Stimulated activated CD8-positive, alpha-beta memory T cell treated with anti-CD3 and anti-CD28 coated beads, Interleukin-7, amount 100 ng/mL, for 1 hour (primary cell): ENCODE measurements at places on chromosomes 7 and 10.

GRCh38 chr10:70481831-70482530 lies 3.4 kb downstream of the PALD1 start:
- no peak for DNase-seq

- DNase-seq: no peak
Observed at GRCh38 chr7:133165001-133165400, 83.1 kb upstream of the CHCHD3 start.

DNA sequence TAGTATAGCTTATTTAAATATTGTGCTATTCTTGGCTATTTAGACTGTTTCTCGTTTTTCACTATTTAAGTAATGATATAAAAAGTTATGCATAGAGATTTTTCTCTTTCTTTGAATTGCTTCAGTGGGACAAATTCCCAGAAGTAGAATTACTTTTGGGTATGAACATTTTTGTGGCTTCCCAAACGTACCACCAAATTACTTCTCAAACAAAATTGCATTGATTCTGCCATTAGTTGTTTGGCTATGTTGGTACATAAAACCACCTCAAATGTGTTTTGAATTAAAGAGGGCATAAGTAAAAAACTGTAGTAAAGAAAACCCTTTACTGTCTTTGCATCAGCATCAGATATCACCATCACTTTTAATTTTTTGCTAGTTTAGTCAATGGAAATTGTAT lies 31.0 kb downstream of the AKR1B1 start:
- DNase-seq: no peak

GRCh38 chr10:28623483-28623882 lies 53.8 kb upstream of the BAMBI start:
- DNase-seq: no peak

DNA sequence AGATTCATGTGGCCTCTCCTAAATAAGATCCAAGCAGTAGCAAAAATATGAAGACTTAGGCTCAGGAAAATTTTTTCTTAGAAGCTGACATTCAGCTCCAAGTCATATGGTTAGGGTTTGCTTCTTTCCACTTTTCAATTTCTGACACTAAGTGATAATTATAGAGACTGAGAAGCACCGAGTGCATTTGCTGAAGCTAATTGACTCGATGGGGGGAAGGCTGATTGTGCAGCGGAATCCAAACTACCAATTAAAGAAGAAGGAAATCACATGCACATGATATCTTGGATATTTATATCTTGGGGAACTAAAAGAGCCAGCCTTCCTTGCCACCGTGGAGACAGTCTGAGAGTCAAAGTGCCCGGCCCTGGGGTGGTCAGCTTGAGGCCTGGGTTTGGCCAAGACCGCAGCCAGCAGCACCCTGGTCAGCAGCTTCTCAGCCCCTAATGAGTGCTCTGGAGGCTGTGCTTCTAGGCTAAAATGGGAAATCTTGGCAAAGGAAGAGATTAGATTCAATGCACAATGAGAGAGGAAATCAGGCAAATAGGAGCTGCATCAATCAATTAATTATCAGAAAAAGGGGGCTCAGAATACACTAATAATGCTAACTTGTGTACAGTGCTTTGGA lies 589.3 kb downstream of the NRG3 start:
- no peak for DNase-seq

DNA sequence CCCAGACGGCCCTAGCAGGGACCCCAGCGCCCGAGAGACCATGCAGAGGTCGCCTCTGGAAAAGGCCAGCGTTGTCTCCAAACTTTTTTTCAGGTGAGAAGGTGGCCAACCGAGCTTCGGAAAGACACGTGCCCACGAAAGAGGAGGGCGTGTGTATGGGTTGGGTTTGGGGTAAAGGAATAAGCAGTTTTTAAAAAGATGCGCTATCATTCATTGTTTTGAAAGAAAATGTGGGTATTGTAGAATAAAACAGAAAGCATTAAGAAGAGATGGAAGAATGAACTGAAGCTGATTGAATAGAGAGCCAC lies 184 bp downstream of the CFTR start:
- DNase-seq: no peak

DNA sequence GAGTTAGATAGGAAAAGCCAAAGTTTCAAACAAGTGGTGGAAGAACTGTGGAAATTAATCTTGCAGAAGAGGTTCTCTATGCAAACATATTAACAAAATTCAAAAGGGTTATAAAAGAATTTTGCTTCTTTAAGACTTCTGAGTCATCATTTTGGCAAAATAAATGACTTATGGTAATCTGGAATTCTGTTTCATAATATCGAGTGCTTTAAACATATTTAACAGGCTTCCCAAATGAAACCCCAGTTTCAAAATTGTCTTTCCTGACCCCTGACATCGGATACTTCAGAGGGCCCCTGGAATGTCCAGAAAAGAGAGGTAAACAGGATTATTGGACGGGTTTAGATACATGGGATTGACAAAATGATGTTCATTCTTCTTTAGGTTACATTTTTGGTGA lies 444.6 kb downstream of the HTR7 start:
- no peak for DNase-seq

- no peak for DNase-seq
Observed at GRCh38 chr7:15682751-15683245, 3.7 kb downstream of the MEOX2 start.

GRCh38 chr7:64666663-64667050 lies 724 bp downstream of the ZNF107 start:
- no peak for DNase-seq

GRCh38 chr7:138247568-138248333 lies 171.5 kb downstream of the AKR1D1 start:
- DNase-seq: no peak

GRCh38 chr10:64977915-64978314 lies 1456.7 kb downstream of the REEP3 start:
- DNase-seq: no peak

DNA sequence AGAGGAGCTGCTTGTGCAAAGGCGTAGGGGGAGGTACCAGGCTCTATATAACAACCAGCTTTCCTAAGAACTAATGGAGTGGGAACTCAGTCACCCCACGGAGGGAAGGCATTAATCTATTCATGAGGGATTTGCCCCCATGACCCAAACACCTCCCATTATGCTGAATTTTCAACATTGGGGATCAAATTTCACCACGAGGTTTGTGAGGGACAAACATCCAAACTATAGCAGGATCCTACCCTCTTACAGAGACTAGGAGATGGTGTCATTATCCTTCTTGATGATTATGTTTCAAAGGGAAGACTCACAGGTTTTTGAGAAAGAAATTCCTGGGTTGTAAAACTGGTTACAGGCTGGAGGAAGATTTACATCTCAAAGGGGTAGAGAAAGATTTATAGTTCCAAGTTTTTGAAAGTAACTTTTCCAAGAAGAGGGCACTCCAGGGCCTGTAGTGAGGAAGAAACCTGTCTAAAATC lies 295.0 kb upstream of the DKK1 start:
- DNase-seq: no peak

DNA sequence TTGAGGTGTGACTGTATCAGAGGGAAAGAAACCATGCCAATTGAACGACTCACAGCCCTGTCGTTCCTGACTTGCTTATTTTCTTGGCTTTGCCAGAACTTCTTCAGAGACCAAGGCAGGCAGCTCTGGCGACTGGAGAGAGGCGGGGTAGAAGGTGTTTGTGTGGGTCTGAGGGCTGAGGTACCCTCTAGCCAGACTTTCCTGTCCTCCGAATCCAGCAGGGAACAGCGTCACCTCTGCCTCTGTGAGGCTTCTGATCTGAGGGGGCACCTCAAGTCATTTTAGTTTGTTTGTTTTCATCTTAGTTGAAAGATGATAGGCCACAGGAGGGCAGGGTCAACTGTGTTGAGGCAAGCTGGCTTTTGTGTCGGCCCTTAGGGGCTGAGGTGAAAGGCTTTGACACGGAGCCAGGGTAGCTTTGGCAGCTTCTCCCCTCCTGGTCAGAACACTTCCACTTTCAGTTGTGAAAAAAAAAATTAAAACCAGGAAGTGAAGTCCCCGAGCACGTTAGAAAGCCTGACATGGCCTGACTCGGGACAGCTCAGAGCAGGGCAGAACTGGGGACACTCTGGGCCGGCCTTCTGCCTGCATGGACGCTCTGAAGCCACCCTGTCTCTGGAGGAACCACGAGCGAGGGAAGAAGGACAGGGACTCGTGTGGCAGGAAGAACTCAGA lies 1.9 kb downstream of the ACSL5 start:
- DNase-seq: peak; percentile 21

- no peak for DNase-seq
Observed at GRCh38 chr10:97667463-97667862, 19.6 kb downstream of the AVPI1 start.

- DNase-seq: no peak
Observed at GRCh38 chr7:122628651-122629411, 70.1 kb downstream of the RNF133 start.

DNA sequence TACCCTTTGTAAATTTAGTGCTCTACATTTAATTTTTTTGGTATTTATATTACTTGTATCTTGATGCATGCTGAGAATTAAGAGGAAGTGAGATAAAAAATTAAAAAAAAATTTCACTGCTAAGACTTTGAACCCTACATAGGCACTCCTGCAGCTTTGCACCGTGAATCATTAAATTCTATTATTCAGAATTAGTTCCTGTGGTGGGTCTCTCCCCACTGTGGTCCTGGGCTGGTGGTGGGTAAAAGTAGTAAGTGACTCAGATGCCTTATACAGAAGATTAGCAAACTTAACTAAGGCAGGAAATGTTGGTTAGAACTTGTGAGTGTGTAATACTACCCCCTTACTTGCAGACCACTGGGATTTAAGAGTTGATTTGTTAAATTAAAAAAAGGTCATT lies 72.6 kb downstream of the AP3M1 start:
- peak; percentile 6 for DNase-seq

DNA sequence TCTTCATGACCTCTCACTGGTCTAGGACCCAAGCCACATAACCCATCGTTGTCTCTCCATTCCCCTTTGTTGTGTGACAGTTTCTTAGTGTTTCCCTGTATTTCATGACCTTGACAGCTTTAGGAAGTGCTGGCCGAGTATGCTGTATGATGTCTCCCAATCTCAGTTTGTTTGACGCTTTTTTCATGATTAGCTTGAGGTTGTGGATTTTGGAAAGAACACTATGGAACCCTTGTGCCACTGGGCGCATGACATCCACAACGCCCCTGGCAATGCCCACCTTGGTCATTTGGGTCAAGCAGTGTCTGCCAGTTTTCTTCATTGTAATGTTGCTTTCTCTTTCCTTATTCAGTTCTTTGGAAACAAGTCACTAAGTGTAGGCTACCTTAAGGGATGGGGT lies 52.3 kb downstream of the RBM33 start:
- no peak for DNase-seq

DNA sequence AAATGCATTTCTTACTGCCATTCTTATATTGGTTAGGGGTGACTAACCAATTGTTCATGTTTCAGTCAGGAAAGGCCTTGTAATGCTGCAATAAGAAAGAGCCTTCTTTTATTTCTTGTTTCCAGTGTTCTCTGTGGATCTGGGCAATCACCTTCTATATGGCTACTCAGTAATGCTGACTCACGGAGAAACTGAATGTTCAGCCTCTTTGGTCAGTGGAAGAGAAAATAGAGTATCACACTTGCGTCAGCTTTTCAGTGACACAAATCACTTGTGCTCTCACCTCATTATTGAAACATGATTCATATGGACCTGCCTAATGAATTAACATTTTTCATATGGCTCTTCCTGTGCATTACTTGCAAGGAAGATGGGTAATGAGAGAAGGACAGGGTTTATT lies 243.9 kb upstream of the POT1 start:
- no peak for DNase-seq

GRCh38 chr7:92527300-92528187 lies 776 bp downstream of the PEX1 start:
- no peak for DNase-seq

GRCh38 chr7:111205251-111205650 lies 114.3 kb downstream of the LRRN3 start:
- no peak for DNase-seq

DNA sequence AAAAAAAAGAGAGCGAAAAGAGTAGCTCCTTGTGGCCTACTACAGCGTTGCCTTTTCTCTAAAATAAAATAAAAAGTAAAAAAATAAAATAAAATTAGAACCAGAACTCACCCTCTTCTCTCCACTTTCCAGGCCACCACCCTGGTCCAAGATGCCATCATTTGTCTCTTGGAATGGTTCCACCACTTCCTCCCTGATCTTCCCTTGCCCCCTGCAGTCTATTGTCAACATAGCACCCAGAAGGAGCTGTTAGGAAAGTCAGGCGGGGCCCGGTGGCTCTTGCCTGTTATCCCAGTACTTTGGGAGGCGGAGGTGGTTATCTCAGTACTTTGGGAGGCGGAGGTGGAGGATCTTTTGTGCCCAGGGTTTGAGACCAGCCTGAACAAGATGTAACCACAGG lies 7.6 kb upstream of the GRID2IP start:
- DNase-seq: no peak

GRCh38 chr7:50815138-50815537 lies 32.4 kb upstream of the GRB10 start:
- DNase-seq: no peak

DNA sequence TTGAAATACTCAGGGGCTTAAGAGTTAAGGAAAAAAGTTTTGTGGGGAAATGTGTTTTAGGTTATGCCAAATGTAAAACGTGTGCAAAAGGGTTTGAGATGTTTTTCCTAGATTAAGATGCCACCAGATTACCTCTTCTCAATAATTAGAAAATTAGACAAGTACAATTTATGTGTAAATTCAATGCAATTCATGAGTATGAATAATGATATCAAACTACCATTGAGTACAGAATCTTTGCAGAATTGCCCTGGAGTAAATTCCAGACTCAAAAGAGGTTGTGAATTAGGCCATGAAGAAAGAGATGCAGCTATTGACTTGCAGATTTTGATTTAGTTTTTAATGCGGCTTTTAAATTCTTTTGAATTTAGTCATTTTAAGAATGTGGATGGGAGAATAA lies 159.4 kb upstream of the INHBA start:
- no peak for DNase-seq
